ENCODE measurements at places on chromosomes 12 and 14.

DNA sequence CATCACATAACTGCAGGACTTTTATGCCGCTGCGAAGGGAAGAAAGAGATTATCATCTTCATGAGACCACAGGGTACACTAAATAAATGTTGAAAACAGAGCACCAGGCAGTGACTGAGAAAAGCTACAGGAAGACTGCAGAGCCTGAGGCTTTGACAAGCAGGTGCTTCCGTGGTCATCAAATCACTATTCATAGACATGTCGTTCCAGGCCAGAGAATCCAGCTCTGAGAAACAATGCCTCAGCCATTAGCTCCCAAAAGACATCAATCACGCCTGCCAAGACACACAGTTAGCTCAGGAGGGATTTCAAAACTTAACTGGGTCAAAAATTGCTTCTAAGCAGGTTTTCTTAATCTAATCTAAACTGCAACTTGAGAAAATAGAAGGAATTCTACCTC, 47.2 kb upstream of the GARIN6 start:
- no peak for DNase-seq

GRCh38 chr12:2682296-2683251, 112.2 kb upstream of the FKBP4 start:
- no peak for DNase-seq

GRCh38 chr12:57738661-57739237, at the start of gene AGAP2:
TSS of gene AGAP2 (minus strand) at chr12:57738742. CDS start at chr12:57738246, 496 bp downstream.
- DNase-seq, result no peak

DNA sequence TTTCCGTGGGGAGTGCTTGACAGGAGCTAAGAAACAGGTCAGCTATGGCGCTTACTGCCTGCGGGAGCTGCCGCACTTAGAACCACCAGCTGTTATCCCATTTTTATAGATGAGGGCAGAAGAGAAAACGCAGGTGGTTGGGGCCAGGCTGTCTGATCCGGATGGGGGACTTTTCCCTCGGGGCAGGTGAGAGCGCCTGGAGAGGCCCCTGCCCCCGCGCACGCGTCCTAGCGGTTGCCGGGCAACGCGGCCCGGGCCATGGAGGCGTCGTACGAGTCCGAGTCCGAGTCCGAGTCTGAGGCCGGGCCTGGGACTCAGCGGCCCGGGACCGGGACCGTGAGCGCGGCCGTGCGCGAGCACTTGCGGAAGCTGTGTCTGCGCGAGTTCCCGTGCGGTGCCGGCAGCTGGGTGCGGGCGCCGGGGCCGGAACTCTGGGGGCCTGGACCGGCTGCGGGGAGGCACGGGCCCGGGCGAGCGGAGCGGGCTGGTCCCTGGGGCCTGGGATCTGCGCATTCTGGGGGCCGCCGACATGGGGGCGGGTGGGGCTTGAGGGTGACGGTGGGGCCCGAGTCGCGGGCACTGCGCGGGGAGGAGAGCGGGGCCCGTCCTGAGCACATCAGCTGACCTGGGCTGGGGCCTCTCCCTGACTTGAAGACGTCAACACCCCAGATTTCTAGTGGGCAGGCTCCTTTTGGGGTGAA, at the start of gene LRRC43:
TSS of gene LRRC43 (plus strand) at position 237 of the 701 bp plus-strand sequence. CDS start at position 259, 22 bp downstream.
- DNase-seq, result no peak

DNA sequence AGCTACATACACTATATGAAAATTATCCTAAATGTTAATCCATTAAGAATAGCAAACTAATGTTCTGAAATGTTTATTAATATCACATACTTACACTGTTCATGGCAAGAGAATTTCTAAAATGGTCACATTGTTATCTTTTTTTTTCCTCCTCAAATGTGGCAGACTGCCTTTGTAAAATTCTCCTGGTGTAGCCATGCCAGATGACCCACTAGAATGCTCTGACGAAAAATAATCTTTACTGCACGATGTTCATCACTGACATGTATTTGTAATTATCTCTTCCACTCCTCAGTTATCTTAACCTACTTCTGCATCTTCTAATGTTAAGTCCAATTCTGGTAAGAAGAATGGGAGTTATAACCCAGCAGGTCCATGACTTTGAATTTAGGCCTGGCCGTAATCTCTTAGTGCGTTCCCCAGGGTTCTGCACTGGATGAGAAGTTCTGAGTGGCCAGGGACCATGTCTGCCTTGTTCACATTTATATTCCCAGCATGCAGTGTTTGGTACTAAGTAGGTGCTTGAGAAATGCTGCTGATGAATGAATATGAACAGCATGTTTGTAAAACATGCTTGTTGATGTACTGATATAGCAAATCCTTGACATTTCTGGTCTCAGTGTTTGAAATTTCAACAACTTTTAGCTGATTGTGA, 46.7 kb downstream of the NOPCHAP1 start:
- DNase-seq, result no peak

DNA sequence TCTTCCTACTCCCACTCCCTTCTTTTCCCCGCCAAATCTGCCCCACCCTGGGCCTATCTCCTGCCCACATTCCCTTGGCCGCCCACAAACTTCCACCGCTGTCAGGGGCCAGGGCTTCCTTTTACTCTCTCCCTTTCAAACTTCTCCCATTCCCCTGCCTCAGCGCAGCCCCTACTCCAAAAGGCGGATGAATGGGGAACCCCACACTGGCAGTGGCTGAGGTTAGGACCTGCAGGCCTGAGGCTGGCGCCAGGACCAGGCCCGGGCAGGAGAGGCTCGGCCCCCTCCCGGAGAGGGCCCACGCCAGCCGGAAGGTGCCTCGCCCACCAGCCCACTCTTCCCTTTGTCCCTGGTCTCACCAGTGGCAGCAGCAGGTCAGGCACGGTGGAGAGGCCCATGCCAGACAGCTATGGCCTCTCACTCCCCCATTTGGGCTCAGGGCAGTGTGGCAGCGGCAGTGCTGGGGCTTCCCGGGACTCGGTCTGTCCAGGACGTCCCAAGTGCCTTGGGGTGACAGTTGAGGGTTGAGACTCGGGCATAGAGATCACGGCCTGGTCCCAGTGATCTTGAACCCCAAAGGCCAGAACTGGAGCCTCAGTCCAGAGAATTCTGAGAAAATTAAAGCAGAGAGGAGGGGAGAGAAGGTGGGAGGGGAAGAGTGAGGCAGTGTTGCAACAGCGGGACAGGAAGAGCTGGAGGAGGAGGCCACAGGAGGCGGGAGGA, at the start of gene TNFRSF1A:
TSS of gene TNFRSF1A (minus strand) at position 660 of the 723 bp plus-strand sequence. CDS start at position 398, 262 bp downstream.
- peak; percentile 42 for DNase-seq

DNA sequence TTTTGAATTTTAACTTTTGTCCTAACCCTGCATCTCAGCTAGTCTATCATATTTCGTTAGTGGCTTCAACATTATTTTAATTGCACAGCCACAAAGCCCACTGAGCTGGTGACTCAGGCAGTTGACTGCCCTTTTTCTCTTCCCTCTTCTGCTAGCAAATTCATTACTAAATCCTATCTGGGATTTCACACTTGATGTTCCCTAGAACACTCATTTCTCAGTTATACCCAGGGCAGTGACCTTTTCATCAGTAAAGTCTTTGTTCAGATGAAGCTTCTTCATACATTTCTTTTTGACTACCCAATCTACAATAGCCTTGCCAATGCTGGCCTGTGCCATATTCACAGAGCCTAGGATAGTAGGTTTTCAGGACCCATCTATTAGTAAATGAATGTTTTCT, 107.0 kb downstream of the ATXN7L3B start:
- DNase-seq, result no peak

- DNase-seq, result no peak
Observed at GRCh38 chr12:93594766-93595311, 22.4 kb downstream of the SOCS2 start.

DNA sequence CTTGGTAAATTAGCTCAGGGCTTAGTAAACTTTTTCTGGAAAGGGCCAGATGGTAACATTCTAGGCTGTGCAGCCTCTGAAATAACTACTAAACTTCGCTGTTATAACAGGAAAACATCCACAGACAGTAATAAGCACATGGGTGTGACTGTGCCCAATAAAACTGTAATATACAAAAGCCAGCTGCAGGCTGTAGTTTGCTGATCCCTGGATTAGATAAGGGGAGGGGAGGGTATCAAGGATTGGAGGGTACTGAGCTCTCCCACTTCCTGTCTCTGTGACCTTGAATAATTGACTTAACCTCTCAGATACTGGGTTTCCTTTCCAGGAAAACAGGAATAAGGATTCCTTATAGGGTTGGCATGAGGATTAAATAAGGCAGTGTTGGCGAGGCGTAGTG, 81.2 kb downstream of the CCDC60 start:
- DNase-seq, result no peak

GRCh38 chr14:41875116-41875515, 268.4 kb downstream of the LRFN5 start:
- no peak for DNase-seq

- DNase-seq, result no peak
Observed at GRCh38 chr12:34264110-34264509, 241.8 kb downstream of the ALG10 start.

GRCh38 chr12:132516095-132517012, 26.4 kb downstream of the FBRSL1 start:
- DNase-seq, result no peak

- no peak for DNase-seq
Observed at GRCh38 chr12:114799574-114800487, 115.9 kb upstream of the TBX3 start.

GRCh38 chr12:49598527-49598926, 6.9 kb downstream of the FAM186B start:
- no peak for DNase-seq

- no peak for DNase-seq
Observed at GRCh38 chr12:42728770-42729534, 139.4 kb upstream of the PRICKLE1 start.

DNA sequence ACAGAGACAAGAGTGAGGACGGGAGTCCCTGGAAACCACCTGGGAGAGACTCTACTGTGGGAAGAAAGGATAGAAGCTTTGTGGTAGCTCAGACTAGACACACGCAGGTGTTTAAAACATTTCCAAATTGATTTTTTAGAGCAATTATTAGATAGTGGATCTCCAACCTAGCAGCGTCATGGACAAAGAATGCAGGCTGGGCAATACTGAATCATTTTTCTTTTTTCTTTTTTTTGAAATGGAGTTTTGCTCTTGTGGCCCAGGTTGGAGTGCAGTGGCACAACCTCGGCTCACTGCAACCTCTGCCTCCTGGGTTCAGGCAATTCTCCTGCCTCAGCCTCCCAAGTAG, 13.1 kb downstream of the GPR132 start:
- DNase-seq, result no peak

DNA sequence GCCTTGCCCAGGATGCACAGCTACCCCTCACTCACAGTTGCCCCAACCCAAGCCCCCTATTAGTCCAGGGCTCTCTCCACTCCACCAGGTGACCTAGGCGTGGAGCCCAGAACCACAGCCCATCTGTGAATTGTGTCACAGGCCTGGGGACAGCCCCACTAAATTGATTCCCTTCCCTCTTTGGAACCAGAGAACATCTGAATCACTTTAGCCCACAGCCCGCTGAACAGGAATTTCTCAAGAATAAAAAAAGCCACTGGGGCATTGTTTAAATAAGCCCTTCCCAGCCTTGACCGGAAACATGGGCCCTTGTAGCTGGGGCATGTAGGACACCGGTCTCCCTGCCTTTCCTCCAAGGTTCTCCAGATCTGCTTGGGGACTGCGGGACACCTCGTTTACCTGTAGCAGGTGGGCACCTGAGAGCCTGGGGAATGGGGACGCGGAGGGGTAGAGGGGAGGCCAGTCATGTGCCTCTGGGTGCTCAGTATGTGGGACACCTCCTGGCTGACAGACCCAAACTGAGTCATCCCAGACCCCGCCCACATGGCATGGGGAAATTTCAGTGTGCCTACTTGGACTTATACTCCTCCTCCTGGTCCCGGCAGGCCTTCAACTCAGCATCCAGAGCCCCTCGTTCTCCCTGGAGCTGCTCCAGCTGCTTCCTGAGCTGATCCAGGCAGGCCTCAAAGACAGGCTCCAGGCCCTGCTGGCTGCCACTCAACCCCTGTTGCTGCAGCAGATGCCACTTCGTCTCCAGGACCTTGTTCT, 1.3 kb downstream of the KRT78 start:
- no peak for DNase-seq

- no peak for DNase-seq
Observed at GRCh38 chr12:30047516-30048254, 263.9 kb upstream of the TMTC1 start.

DNA sequence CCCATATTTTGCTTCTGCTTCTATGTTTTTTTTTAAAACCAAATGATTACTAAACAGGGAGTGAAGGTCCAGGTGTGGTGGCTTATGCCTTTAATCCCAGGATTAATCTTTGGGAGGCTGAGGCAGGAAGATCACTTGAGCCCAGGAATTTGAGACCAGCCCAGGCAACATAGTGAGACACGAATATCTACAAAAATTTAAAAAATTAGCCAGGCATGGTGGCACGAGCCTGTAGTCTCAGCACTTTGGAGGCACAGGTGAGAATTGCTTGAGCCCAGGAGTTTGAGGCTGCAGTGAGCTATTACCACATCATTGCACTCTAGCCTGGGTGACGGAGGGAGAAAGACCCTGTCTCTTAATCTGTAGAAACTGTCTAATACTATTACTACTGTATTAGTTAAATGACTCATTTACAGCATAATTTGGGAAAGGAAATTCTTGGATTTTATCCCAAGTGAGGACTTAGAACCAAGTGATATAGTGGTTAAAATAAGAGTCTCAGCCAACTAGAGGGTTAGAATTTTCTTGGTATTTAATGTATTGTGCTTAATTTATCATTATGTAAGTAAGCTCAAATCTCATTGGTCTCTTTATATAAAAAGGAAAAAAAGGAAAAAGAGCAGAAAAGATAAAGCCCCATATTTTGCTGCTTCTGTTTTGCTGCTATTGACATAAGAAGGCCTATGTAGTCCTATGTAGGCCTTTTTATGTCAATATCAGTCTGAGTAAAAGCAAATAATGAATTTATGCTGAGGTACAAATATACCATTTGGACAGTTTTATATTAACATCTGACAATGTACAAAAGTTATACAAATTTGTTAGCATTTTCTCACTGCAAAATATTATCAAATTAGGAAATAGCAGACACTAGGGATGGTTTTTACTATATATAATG, 163.4 kb downstream of the RAD51B start:
- DNase-seq, result no peak
